ENCODE measurements at places on chromosomes 5 and 9. TPM values are rescaled to one million over a fixed set of nuclear protein-coding genes. Genes with fewer than 3 reads are reported as not detected.
A peak's percentile ranks its signal among the peaks of the same experiment; 100 is the strongest.

GRCh38 chr9:4079346-4079745 lies 220.5 kb downstream of the GLIS3 start:
- H3K4me3 ChIP-seq, result no peak overlapping the region
- H3K4me1 ChIP-seq, result peaks cover under 1% of the 10 kb centered on the region
- H3K27me3 ChIP-seq, result no peaks in the 10 kb centered on the region
- no peaks in the 10 kb centered on the region for H3K36me3 ChIP-seq
- H3K27ac ChIP-seq, result no peak overlapping the region
- DNase-seq, result no peak

DNA sequence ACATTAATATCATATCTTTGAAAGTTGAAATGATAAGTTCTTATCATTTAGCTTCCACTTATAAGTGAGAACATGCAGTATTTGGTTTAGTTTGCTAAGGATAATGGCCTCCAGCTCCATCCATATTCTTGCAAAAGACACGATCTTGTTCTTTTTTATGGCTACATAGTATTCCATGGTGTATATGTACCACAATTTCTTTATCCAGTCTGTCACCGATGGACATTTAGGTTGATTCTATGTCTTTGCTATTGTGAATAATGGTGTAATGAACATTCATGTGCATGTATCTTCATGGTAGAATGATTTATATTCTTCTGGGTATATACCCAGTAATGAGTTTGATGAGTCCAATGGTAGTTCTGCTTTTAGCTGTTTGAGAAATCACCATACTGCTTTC lies 135.0 kb upstream of the PRR16 start:
- no peak overlapping the region for H3K27ac ChIP-seq
- no peaks in the 10 kb centered on the region for H3K4me1 ChIP-seq
- H3K36me3 ChIP-seq, result no peaks in the 10 kb centered on the region
- no peak for DNase-seq
- H3K27me3 ChIP-seq, result no peaks in the 10 kb centered on the region

DNA sequence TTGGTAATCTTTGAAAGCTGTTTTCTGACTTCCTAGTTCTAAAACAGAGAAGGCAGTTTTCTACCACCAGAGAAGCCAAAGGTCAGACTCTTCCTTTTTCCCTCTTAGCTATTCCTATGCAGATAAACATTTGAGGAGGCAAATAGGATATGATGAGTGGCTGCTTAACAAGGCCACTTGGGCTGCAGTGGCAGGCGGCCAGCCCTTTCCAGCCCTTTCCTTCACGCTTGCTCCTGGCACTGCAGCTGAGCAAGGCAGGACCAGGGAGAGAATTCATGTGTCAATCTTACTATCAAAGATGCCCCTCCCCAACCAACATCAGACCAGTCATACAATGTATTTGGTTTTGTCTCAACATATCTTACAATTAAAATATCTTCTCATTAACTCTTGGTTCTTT lies 36.8 kb upstream of the RNF38 start:
- H3K4me1 ChIP-seq, result no peaks in the 10 kb centered on the region
- no peak overlapping the region for H3K4me3 ChIP-seq
- DNase-seq, result no peak
- H3K27ac ChIP-seq, result no peak overlapping the region
- H3K27me3 ChIP-seq, result no peaks in the 10 kb centered on the region

DNA sequence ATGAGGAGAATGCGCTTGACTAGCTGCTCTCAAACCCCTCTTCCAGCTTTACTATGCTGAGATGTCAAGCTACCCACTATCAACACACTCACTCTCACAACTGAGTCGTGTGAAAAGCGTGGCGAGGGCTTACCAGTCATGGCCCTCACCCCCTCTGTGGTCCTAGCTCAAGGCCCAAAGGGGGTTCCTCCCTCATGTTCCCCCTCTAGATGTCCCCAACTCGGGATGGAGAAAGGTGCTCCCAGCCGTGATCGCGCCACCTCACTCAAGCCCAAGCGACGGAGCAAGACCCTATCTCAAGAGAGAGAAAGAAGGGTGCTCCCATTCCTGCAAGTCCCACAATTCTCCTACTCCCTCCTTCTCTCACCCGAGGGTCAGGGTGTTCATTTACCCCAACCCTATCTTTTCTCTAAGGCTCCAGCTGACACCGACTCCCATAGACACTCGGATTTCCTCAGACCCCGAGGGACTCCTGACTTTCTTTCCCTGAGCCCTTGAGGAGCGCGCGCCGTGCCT lies 559 bp downstream of the SLC38A9 start:
- no peaks in the 10 kb centered on the region for H3K36me3 ChIP-seq
- H3K4me3 ChIP-seq, result peak overlapping the region; percentile 93
- peak; percentile 22 for DNase-seq
- no peaks in the 10 kb centered on the region for H3K4me1 ChIP-seq

DNA sequence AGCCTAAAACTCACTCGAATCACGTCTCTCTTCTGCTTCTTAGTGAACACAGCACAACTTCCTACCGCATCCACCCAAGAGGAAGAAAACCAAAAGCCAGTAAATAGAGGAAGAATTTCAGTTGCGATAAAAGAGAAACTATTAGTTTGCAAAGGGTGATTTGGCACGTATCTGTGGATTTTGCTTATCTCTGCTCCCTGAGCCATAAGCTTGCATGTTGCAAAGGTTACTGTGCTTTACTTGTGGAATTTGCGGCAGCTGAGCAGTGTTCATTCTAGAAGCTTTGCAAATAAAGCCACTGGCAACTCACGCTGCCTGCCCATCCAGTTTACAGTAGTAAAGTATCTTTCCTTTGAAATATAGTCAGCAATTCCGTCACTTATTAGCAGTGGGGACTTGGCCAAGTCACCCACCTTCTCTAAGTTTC lies 149.0 kb upstream of the PCA3 start:
- DNase-seq, result peak; percentile 63
- no peaks in the 10 kb centered on the region for H3K27me3 ChIP-seq
- H3K4me1 ChIP-seq, result peaks cover 7% of the 10 kb centered on the region

Gene TMEM215
- not detected for total RNA-seq

Measured in colonic mucosa (tissue), 4 donors.